Stimulated activated CD4-positive, alpha-beta T cell treated with anti-CD3 and anti-CD28 coated beads, Interleukin-2, amount 100 ng/mL, for 4 hours (primary cell): ENCODE measurements at places on chromosomes 4 and X.
A peak's percentile ranks its signal among the peaks of the same experiment; 100 is the strongest.

- DNase-seq: no peak
These were observed 920 bp downstream of the FTSJ1 start for GRCh38 chrX:48476919-48477318.

DNA sequence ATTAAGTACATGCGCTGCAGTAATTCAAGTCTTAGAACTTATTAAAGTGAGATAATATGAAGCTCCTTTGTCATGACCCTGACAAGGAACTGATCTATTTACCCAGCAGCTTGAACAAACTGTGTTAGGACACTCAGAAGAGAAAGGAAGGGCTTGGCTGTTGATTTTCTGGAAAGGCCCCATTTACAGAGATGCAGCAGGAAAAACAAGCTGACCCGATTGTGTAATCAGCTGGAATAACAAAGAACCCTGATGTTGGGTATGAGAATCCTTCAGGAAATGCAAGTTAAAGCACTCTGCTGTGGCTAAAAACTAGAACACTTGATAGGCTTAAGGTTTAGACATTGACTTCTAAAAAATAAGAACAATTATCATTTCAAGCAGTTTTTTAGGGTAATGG, 64.8 kb downstream of the TBC1D9 start:
- no peak for DNase-seq

DNA sequence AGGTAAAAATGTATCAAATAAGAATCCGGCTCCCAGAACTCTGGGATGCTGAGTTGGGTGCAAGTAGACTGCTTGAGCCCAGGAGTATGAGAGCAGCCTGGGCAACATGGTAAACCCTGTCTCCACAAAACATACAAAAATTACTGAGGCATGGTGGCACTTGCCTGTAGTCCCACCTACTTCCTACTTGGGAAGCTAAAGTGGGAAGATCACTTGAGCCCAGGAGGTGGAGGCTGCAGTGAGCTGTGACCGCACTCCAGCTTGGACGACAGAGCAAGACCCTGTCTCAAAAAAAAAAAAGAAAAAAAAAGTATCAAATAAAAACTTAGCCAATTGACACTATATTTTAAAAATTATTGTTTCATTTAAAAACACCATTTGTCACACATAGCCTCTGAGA, 84.4 kb downstream of the FBXW7 start:
- DNase-seq: no peak

GRCh38 chrX:131854581-131854980, 168.5 kb upstream of the STK26 start:
- no peak for DNase-seq

GRCh38 chrX:93585661-93586060, 87.7 kb downstream of the NAP1L3 start:
- DNase-seq: no peak

DNA sequence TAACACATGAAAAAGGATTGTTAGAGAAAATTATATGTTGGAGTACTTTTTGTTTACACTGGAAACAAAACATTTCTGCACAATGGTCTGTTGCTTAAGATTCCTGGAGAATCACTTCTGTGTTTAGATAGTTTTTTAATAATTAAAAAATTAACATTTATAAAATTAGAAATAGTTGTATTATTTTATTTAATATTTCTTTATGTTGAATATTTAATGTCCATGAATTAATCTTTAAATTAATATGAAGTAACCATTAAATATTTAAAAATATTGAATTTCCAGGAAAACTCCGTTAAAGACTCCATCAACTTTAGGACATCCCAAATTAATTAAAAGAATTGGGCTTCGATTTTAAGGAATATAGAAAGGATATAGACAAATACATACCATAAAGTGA, 797.1 kb upstream of the GALNTL6 start:
- DNase-seq: no peak

DNA sequence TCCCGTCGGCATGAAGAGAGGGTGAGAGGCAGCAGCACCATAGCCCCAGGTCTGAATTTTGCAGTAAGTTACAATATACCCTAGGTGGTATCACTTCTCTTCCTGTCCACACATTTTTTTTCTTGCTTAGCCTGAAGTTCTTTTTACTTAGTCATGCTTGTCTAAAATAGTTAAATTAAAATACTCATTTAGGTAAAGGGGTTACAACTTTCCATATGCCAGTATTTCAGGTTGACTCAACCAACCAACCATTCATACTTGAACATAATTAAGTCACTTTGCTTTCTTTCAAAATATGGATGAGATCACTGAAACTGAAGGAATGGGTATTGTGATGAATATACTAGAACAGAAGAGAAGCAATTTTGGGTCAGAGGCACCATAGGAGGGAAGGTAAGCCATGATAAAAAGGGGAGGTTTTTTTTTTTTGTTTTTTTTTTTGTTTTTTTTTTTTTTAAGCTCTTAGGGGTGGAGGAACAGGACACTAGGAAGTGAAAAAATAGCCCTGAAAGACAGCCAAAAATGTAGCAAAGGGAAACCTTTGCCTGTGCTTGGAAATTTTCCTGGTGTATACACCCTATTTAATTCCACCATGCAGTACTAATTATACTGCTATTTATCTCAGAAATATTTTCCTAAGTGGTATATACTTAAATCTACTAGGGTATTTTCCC, 41.8 kb downstream of the RPS6KA3 start:
- no peak for DNase-seq

GRCh38 chr4:53355930-53356521, 9.8 kb downstream of the SCFD2 start:
- DNase-seq: no peak

GRCh38 chr4:2484993-2485392, 16.1 kb downstream of the RNF4 start:
- DNase-seq: peak; percentile 27

- no peak for DNase-seq
These were observed 249.6 kb downstream of the COL25A1 start for GRCh38 chr4:109052821-109053220.

DNA sequence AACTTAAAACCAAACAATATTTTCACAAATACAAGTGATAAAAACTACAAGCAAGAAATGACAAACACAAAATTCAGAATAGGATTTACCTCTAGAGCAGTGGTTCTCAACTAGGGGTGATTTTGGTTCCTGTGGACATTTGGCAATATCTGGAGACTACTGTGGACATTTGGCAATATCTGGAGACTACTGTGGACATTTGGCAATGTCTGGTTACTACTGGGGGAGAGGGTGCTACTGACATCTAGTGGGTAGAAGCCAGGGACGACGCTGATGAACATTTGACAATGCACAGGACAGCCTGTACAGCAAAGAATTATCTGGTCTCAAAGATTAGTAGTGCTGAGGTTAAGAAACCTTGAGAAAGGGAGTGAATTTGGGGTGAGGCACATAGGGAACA, 169.8 kb downstream of the CLCN4 start:
- DNase-seq: no peak

DNA sequence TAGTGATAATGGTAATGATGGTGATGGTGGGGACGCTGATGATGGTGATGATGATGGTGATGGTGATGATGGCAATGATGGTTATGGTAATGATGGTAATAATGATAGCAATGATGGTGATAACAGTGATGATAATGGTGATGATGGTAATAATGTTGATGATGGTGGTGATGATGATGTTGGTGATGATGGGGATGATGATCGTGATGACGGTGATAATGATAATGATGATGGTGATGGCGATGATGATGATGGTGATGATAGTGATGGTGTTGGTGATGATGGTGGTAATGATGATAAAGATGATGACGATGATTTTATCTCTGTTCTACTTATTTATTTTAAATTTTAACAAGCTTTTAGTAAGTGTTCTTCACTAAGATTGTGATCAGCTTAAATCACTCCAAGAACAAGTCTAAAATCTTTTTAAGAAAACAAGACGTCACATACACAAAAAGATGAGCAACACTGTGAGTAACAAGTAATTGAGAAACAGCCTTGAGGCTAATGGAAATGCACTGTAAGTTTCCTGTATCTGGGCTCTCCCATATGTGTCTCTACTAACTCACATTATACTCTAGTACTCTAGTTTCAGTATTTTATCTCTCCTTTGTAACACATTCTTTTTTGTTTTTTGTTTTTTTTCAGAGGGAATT, 480.2 kb upstream of the PRKX start:
- no peak for DNase-seq

DNA sequence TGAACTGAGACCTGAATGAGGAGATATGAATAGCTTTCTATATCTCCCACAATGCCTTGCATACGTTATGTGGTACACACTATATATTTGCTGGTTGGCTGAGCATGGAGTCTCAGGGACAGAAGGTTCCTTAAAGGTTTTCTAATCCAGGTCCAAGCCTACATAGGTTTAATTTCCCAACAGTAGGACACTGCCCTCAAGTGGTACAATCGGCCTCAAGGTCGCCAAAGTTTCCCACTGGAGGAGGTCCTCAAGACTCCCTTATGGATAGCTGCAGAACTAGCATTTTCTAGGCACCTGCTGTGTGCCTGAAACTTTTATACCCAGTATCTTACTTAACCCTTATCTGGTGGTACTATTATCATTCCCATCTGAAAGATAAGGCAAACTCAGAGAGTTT, 21.0 kb upstream of the EFNB1 start:
- DNase-seq: no peak

- no peak for DNase-seq
These were observed 39.0 kb downstream of the JADE1 start for GRCh38 chr4:128848461-128848860.

GRCh38 chr4:145423017-145423708, 58.5 kb upstream of the SMAD1 start:
- no peak for DNase-seq

- no peak for DNase-seq
These were observed 17.5 kb upstream of the USP9X start for GRCh38 chrX:41067721-41068120.

- no peak for DNase-seq
These were observed 20.2 kb downstream of the GYG2 start for GRCh38 chrX:2848871-2849301.

- no peak for DNase-seq
These were observed 1995.9 kb downstream of the C4orf33 start for GRCh38 chr4:131091896-131092295.

DNA sequence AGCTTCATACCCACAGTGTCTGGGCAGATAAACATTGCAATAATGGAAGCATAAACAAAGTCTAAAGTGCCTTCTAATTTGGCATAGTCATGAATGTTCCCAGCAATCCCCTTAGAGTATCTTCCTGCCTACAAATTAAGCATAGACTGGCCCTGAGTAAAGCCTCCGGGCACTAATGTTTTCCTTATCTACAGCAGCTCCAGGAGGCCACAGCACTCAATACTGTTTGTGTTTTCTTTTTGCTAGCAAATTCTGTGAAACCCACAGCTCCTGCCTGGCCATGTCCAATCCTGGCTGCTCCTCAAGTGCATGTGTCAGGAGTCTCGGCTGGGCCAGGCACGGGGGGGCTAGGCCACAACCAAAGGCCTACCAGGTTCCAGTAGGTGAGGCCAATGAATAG, 102.7 kb upstream of the TBC1D9 start:
- DNase-seq: no peak

DNA sequence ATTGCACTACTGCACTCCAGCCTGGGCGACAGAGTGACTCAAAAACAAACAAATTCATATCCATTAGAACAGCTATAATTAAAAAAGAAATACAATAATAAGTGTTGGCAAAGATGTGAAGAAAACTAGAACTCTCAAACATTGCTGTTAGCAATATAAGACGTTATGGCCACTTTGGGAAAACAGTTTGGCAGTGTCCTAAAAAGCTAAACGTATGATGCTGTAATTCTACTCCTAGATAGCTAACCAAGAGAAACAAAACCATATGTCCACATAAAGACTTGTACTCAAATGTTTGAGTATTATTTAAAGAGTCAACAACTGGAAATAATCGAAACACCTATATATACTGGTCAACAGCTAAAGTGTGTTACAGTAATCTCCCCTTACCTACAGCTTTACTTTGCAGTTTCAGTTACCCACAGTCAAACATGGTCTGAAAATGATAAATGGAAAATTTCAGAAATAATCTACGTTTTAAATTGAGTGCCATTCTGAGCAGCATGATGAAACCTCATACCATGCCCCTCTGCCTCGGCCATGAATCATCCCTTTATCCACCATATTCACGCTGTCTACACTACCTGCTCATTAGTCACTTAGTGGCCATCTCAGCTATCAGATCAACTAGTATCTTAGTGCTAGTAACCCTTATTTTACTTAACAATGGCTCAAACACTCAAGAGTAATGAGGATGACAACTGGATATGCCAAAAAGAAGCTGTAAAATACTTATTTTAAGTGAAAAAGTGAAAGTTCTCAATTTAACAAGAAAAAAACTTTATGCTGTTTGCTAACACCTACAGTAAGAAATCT, 4.9 kb downstream of the ELF2 start:
- DNase-seq: no peak

DNA sequence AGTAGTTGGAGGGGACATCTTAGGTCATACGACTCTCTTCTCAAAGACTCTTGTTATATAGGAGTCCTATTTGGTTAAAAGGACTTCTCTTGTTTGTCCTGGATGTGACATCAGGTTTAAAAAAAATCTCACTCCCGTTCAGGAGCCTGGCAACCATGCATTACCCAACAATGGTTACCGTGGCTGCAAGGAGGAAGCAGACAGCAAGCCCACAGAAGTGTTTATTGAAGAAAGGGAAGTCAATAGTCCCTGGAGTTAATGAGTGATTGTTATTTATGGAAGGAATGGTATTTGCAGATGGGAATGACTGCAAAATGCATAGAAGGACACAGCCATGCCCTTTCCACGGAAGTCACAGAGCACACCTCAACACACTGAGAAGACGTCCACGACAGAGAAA, 75.9 kb upstream of the ENPP6 start:
- DNase-seq: no peak

DNA sequence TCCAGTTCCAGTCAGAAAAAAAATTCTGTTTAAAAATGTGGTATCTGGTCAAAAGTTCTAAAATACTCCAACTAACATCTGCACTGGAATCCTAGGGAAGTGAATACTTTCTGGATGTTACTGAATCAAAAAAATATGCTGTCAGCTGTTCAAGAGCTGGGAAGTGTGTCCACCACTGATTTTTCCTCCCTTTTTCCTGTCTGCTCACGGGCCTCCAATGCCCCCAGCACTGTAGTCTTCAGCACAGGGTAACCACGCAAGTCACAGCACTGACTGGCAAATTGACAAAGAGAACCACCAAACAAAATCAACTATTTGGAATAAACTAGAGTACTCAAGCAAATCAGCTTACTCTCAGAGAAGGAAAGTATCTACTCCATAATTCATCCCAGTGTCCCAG, 9.9 kb downstream of the VEGFC start:
- no peak for DNase-seq

DNA sequence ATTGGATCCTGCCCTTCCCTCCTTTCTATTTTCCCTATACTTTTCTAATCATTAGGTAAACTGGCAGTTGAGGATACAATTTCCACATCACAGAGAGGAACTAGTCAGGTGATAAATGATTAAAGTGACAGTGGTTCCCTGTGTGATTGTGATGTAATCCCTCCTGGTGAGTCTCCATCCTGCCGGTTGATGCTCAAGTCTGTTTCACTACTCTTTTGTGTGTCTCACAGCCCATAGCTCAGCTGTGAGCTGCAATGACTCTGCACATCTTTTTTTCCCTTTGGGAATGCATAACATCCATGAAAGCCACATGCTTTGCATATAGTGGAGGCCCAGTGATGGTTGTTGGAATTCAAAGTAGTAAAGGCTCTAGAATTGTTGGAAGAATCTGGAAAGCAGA, 60.4 kb downstream of the CCNI start:
- DNase-seq: no peak
